ENCODE measurements at places on chromosomes 2 and 18.

GRCh38 chr2:162085090-162085891 is 11.3 kb upstream of the DPP4 start:
- DNase-seq = no peak

DNA sequence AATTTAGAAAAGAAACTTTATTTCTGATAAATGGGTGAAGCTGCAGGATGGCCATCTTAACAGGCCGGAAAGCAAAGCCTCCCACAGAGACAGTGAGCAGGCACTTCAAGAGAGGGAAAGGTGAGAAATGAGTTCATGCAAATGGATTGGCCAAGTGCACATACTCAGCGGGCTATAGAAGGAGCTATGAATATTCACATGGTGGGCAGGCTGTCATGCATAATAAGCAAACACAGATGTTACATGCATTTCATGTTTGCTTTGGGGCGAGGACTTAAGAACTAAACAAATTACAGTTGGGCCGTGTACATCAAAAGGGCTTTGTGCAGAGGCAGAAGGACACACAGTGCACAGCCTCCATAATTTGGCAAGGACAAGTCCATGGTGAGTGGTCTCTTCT is 69.8 kb upstream of the MAL start:
- no peak for DNase-seq

GRCh38 chr18:22604986-22605421 is 187.3 kb upstream of the CTAGE1 start:
- DNase-seq = no peak

DNA sequence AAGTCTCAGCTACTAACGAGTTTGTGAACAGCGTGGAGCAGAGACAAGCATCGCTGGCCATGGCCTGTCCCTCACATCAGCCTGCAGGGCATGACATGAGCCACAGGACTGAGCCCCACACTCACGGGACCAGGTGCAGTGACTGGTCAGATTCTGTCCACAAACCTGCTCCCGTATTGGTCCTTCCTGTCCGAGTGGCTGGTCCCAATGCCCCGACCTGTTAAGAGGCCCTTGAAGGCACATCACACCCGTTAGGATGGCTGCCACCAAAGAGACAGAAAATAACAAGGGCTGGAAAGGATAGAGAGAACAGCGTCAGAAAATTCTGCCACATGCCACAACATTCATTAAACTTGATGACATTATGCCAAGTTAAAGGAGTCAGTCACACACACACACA is 403.2 kb upstream of the MYT1L start:
- no peak for DNase-seq

- DNase-seq = no peak
These were observed 254.6 kb upstream of the SPRED2 start for GRCh38 chr2:65686928-65687521.
